ENCODE measurements at places on chromosomes 6 and 20. TPM values are rescaled to one million over a fixed set of nuclear protein-coding genes. Genes with fewer than 3 reads are reported as not detected.

- DNase-seq: no peak
Observed at GRCh38 chr6:108948181-108948661, 100.0 kb downstream of the ARMC2 start.

The ANKRD66 gene
- not detected for total RNA-seq

DNA sequence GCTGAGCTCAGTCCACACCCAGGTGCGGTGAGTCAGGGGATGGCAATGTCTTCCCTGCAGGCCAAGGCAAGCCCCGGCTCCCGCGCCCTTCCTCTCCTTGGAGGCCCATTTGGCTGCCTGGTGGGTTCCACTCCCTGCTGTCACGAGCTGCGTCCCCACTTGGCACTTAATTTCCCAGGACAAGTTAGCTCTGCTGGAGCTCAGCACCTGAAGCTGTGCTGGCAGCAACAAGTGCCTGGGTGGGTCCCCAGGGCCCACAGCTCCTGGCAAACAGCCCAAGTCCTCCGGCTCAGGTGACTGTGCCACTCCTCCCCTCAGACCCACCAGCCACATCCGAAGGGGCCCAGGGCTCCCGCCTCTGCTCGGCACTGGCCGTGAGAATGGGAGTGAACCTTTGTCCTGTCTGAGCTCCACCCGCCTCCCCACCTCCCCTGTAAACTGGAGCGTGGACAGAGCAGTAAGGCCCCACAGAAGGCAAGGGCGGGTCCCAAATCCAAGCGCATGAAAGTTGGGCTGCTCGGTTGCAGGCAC lies 16.9 kb downstream of the LAMA5 start:
- DNase-seq: no peak

The NFATC2 gene
- 14.0 TPM for total RNA-seq

DNA sequence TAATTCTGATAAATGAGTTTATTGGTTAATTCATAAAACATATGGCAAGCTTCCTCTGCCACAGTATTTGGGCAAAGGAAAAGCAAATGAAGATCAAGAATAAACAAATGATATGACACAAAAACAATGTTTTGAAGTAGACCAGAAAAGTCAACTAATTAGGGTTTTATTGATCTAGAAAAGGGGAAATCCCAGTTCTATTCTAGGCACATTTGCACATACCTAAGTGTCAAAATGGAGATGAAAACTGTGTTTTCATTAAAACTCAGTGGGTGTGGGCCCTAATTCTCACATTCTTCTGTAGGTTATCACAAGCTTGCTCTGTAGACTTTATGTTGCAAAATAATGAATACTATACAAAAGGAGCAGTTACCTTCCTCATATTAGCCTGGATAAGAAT lies 69.0 kb upstream of the TENT5A start:
- no peak for DNase-seq

GRCh38 chr6:42349753-42350511 lies 101.8 kb downstream of the TRERF1 start:
- no peak for DNase-seq

DNA sequence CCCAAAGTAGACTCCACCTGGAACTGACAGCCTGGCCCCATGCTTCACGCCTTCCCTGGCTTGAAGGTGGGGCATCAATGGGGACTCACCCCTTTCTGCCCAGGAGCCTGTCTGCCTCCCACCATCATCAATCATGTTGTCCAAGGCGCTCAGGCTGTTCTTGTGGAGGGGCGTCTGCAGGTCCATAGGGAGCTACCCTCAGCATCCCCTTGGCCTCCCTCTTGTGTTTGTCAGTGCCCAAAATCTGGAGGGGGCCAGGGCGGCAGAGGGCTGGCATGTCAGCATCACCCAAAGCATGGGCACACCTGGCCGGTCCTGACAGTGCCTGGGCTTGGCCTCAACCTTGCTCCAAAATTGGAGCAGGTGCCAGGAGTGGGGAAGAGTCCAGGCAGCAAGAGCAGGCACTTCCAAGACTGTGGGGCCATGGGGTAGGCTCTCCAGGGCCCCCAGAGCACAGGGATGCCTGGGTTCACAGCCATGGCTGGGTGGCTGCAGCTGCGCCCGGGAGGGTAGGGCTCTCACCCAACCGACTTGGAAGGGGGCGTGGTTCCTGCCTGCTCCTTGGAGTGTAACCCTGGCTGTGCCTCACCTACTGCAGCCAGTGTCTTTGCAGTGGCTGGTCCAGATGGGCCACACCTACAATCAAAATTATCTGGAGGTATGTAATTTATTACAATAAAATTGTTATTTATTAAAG lies 903.4 kb downstream of the EYS start:
- no peak for DNase-seq

- no peak for DNase-seq
Observed at GRCh38 chr6:116779573-116780164, 14.2 kb upstream of the FAM162B start.

GRCh38 chr6:35251949-35252348 lies 7.6 kb upstream of the ZNF76 start:
- DNase-seq: no peak

GRCh38 chr6:42095094-42095493 lies 44.8 kb downstream of the TAF8 start:
- DNase-seq: no peak

DNA sequence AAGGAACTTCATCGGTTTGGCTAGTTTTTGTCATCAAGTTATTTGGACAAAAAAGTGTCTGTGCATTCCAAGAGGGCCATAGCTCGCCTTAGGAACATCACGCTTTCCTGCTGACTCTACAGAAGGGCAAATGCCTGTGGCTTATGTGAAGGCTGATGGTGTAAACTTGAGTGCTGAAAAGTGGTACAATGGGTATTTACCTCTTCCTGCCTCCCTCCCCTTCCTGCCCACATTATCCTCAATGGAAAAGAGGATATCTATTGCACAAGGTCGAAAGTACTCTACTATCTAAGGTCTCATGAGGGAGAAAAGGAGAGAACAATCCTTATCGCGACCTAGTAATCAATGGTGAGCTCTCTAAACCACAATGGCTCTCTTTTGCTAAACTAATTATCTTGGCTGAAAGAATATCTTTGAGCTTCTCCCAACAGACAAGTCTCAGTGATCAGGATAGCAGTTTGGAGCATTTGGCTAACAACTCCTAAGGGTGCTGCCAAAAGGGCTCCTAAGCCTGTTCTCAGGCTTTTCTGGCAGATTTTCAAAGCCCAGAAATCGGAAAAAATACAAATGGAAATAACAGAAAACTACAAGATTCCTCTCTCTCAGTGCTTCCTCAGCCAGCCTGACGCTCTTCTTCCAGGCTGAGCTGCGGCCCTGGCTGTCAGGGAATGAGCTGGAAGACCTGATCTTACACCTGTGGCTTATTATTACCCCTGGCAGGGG lies 42.6 kb upstream of the ENPP1 start:
- no peak for DNase-seq

- DNase-seq: no peak
Observed at GRCh38 chr6:39891976-39892375, 42.3 kb downstream of the MOCS1 start.

- no peak for DNase-seq
Observed at GRCh38 chr6:41228096-41228495, at the start of gene TREML4. TREML4 (plus strand) TSS chr6:41228349; CDS start chr6:41228428, 79 bp downstream.

GRCh38 chr6:164045082-164045481 lies 630.6 kb downstream of the QKI start:
- DNase-seq: no peak

DNA sequence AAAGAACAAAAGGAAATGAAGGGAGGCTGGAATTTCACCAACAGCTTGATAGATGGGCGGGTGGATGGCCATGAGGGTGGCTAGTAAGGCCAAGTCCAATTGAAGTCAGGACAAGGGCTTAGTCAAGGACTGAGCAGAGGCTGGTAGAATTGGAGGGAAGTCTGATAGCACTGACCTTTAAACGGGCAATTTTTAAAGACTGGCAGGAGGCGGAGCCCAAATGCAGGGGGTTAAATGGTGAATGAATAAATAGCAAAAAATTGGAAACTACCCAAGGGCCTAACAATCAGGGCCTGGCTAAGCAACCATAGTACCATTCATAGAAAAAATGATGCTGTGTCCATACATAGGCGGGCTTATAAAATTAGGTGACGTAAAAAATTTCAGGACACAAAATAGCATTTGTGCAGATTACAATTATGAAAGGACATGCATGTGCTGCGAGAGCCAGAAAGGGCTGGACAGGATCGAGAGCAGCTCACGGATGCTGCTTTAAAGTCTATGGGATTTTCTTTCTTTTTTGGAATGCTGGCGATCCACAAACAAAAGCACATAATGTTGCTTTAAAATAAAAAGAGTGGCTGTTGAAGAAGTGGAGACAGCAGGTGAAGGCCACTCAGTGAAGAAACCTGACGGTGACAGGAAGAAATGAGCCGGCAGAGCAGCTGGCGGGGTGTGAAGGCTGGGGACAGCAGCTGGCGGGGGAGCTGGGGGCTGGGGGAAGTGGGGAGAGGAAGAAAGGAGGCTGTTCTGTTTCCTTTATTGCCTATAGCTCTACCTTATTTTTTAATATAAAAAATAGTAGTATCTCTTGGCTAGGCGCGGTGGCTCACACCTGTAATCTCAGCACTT lies 42.8 kb upstream of the TAF8 start:
- DNase-seq: no peak

DNA sequence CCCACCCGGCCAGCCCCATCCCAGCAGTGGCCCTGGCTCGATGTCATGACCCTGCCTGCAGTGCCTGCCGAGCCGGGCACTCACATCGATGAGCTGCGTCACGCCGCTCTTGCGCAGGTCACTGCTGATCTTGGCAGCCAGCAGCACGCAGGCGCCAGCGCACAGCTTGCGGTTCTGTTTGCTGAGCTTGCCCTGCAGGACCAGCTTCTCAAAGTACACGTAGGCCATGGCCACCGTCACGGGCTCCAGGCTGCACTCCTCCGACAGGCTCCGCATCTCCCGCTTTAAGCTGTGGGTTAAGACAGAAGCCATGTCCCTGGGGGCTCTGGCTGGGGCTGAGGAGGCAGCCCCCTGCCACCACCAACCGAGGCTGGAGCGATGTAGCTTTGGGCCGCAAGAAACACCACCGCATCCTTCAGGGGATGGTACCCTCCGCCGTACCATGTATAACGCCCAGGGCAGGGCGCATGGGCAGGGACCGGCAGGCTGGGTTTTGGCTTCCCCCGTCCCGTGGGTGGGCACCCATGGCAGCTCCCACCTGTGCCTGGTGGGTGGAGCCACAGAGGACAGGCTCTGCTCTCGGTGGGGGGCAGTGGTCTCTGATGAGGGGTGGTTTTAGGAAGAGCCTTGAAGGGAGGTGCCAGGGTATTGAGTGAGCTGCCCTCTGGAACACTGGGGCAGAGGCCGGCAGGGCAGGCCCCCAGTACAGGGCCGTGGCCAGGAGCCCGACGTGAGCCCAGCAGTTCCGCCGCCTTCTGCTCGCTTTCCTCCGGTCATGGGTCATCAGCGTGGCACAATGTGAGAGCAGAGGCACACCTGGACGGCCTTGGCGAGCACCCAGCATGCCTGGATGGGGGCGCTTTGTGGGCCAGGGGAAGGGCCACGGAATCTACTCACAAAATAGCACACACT lies 4.5 kb downstream of the RPS21 start:
- DNase-seq: no peak

- DNase-seq: no peak
Observed at GRCh38 chr6:128443553-128443952, 76.8 kb downstream of the PTPRK start.

The RAET1G gene
- not detected for total RNA-seq

The PI16 gene
- not detected for total RNA-seq
